Chondrocyte (in vitro differentiated cells): ENCODE measurements at places on chromosomes 5 and 9. TPM values are rescaled to one million over a fixed set of nuclear protein-coding genes. Genes with fewer than 3 reads are reported as not detected.

Gene TMEM252
- not detected in 3 replicates for total RNA-seq

DNA sequence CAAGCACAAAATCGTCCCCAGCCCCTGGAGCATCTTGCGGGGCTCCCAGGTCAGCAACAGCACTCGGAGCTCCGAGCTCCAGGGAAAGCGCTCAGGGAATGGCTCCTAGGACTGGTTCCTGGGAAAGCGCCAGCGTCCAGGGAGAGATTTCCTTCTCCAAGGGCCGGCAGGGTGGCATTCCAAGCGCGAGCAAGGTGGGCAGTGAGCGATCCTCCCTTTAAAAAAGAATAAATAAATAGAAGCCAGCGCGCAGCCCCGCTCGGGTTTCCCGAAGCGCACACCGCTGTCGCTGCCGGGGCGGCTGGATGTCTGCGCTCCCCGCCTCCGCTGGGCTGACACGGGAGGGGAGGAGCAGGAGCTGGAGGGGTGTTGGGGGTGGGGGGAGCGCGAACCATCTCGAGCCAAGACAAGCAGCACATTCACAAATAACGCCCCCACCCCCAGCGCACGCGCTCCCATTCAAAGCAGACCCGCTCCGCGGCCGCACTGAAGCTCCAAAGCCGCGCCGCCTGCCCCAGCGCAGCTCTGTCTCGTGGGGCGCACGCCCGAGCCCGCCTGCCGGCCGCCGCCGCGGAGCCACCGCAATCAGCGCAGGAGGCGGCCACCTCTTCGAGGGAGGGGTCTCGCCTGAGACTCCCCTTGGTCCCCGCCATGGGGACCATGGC, 327.4 kb downstream of the SH3GL2 start:
- peaks cover 3% of the 10 kb centered on the region for H3K36me3 ChIP-seq
- H3K27me3 ChIP-seq: peaks cover 62% of the 10 kb centered on the region
- no peak overlapping the region for H3K27ac ChIP-seq

DNA sequence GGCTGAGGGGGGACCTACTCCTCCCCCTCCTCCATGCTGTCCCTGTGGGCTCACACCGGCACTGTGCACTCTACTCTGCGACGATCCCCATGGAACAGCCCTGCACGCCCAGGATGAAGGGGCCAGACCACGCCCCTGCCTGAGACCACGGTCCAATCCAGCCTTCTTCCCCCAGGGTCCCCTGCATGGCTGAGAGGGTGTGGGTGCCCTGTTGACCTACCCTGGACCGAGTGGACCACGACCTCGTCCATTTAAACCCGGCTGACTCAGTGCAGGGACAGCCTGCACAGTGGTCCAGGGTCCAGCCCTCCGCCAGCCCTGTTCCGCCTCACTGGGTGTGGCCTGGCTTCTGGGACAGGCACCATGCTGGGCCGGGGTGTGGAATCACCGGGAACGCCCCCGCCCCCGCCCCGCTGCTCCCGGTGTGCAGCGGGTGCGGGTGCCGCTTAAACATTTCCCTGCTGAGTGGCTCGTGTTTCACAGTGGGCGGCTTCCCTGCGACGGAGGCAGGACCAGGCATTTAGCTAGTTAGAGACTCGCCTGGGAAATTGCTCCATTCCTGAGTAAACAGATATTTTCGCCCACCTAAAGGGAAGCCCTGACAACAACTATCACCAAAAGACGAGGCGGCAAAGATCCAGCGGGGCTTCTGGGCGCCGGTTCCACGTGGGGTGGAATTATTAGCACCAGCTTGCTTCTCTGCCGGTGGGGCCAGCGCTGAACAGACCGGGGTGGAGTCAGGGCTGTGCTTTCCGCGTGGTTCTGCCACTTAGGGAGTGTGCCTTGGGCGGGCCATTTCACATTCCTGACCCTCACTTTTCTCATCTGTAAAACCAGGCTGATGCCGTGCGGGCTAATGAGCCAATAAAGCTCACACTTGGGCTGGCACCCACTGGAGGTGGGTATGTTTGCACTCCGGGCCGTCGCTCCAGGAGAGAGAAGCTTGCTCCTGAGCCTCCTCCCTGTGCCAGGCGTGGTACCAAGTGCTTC, 22.6 kb downstream of the DBH start:
- H3K27ac ChIP-seq: no peak overlapping the region
- DNase-seq: no peak
- peaks cover 18% of the 10 kb centered on the region for H3K4me1 ChIP-seq
- H3K36me3 ChIP-seq: no peaks in the 10 kb centered on the region

Gene MARCOL
- not detected in 3 replicates for total RNA-seq

- peaks cover 20% of the 10 kb centered on the region for H3K36me3 ChIP-seq
- H3K27me3 ChIP-seq: no peaks in the 10 kb centered on the region
- no peaks in the 10 kb centered on the region for H3K4me1 ChIP-seq
Observed at GRCh38 chr5:6759983-6760382, 46.8 kb downstream of the TENT4A start.

GRCh38 chr5:36694351-36694750, 87.9 kb downstream of the SLC1A3 start:
- H3K36me3 ChIP-seq: no peaks in the 10 kb centered on the region
- DNase-seq: no peak
- H3K27ac ChIP-seq: no peak overlapping the region
- H3K4me3 ChIP-seq: no peak overlapping the region
- peaks cover 33% of the 10 kb centered on the region for H3K4me1 ChIP-seq
- peaks cover 9% of the 10 kb centered on the region for H3K27me3 ChIP-seq

- H3K4me3 ChIP-seq: no peak overlapping the region
- no peaks in the 10 kb centered on the region for H3K27me3 ChIP-seq
- DNase-seq: no peak
- peak overlapping the region; percentile 20 for H3K27ac ChIP-seq
- peaks cover 18% of the 10 kb centered on the region for H3K4me1 ChIP-seq
- H3K36me3 ChIP-seq: no peaks in the 10 kb centered on the region
Observed at GRCh38 chr5:91403438-91403837, 20.3 kb upstream of the ARRDC3 start.
